ENCODE measurements at places on chromosomes 5 and 9.

- DNase-seq, result peak; percentile 95
These were observed 5.0 kb downstream of the NUDT2 start for GRCh38 chr9:34334337-34334824.

- no peak for DNase-seq
These were observed 80.8 kb downstream of the RORB start for GRCh38 chr9:74577956-74578355.

GRCh38 chr9:16303506-16303905 lies 567.0 kb downstream of the BNC2 start:
- peak; percentile 2 for DNase-seq

DNA sequence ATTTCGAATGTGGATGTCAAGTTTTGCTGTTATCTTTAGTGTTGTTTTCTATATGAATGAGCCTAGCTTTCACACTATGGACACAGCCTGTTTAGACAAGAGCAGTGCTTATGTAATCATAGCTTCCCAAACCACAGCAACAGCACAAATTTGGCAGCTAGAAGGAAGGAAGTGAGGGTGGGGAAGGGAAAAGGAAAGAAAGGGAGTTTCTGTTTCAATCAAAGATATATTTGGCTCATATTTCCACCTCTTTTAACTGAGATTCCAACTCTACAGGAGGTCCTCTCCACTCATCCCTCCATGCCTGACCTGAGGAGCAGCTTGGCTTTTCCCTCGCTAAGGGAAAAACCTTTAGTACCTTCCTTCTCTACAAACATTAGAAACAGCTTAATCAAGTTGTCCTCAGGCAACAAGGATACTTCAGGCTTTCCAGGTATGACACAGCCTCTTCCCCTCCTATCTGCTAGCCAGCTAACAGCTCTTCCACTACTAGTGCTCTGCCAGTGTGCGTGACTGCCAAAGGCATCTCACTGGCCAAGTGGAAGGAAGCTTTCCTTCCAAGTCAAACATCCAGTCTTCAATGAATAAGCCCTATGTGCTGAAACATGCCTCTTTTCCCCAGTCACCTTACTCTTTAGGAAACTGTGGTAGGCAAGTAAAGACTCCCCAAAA lies 268.6 kb upstream of the PTGER4 start:
- DNase-seq, result peak; percentile 73

GRCh38 chr5:159050316-159051143 lies 49.2 kb downstream of the EBF1 start:
- no peak for DNase-seq

DNA sequence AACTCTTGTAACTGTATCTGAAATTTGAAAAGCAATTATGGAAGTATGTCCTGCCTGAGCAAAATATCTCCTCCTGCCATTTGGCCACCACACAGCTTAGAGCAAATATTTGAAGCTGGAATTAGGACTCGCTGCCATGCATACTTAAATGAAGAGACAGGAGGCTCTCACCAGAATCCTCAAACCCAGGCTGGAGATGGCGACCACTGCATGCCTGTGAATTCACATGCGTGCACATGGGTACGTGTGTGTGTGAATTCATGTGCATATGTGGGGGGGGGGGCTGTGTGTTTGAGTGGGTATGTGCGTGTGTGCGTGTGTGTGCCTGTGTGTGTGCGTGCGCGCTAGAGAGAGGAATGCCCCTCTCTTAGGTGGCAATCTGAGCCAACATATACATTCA lies 84.1 kb upstream of the IRX1 start:
- no peak for DNase-seq

DNA sequence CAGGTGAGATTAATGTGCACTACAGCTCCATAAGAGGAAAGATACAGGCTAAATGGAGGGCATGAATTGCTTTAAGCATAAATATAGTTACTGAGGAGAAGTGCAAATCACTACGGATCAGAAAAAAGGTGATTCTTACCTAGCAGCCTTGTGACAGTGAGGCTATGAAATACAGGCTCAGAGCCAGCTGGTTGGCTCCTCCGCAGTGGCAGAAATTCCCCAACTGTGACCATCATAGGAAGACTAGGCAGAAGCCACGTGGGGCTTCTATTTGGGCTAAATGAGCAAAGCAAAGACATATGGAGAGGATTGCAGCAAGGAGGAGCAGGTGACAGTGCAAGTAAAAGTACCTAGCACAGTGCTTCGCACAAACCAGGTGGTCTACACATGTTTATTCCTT lies 40.5 kb downstream of the CDO1 start:
- no peak for DNase-seq

- DNase-seq, result no peak
These were observed 609.6 kb downstream of the TAF11L14 start for GRCh38 chr5:18243846-18244245.

GRCh38 chr9:23764219-23764618 lies 61.8 kb downstream of the ELAVL2 start:
- no peak for DNase-seq

GRCh38 chr9:124126648-124127646 lies 115.4 kb downstream of the LHX2 start:
- DNase-seq, result peak; percentile 32

DNA sequence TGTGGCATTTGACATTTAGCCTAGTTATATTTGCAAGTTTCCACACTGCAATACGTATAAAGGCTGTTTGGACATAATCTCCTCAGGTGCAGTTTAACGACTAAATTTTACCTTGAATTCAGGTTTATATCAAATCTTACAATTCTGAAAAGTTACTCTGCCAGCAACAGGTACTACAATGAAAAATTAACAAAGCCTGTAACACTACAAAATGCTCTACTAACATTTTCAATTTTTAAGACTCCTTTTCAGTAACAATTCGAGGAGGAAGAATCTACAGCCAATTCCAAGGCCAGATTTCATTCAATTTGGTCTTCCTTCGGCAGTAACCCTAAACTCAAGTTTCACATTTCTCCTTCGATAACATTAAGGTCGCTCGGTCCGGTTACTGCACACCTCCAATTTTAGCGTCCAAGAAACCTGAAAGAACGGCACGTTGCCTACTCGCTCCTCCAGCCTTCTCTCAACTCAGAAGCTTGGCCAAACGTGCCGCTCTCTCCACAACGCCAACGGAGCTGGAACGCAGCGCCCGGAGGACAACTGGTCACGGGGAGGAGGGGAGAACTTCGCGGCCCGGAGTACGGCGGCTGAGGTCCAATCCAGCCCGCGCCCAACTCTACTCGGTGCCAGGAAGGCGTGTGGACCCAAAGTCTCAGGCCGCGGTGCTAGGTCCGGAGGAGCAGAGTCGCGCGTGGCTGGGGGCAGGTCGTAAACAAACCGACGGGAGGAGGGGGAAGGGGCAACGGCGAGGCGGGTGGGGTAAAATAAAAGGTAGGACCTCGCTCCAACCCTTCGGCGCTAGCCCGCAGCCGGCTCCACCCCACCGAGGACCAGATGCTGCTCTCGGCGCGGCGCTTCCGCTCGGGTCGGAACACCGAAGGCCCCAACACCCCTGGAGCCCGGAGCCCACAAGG lies 681 bp downstream of the FNIP1 start:
- no peak for DNase-seq

- DNase-seq, result no peak
These were observed 226.6 kb upstream of the TBCA start for GRCh38 chr5:78002690-78003089.

- DNase-seq, result peak; percentile 61
These were observed at the start of gene JADE2 for GRCh38 chr5:134524826-134525682. Gene JADE2, plus strand, starts transcription at chr5:134525670. Its CDS starts 10,188 bp downstream, at chr5:134535858.

DNA sequence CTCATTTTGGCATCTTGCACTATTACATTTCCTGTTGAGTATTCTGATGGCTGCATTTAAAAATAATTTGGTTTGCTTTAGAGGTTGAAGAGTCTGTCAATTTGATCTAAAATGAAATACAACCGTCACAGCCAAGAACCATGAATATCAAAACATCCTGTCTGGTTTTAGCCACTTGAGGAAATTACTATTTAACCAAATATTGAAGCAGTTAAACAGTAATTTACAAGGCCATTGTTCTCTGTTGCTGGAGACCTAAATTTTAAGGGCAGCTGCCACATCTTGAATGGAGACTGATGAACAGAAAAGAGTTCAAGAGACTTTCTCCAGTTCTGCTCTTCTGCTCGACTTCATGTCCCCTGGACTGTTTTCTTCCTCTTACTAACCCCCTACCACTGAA lies 549.4 kb downstream of the LRRC70 start:
- no peak for DNase-seq

- DNase-seq, result no peak
These were observed 160.2 kb downstream of the SH3GL2 start for GRCh38 chr9:17739022-17739421.

- no peak for DNase-seq
These were observed 6.2 kb upstream of the ORM1 start for GRCh38 chr9:114316605-114317230.

- DNase-seq, result no peak
These were observed 17.6 kb upstream of the CSF1R start for GRCh38 chr5:150103678-150104549.

- no peak for DNase-seq
These were observed 35.4 kb downstream of the UBE2R2 start for GRCh38 chr9:33852216-33852826.

GRCh38 chr5:129906177-129906887 lies 2.1 kb downstream of the CHSY3 start:
- peak; percentile 61 for DNase-seq

DNA sequence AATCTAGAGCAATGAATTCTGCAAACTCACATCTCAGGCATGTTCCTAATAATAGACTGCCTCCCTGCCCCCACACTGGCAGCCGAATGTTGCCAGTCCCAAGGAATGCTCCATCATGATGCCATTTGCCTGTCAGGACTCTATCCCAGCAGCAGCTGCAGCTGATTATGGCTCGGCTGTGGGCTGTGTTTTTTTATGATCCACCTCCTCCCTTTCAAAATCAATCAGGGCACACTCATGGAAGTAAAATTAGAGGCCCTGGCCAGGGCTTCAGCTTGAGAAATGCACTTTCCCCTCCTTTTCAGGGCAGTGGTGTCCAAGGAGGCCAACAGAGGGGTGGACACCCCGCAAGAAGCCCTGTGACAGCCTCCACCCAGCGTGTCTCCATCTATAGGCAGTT lies 176.7 kb upstream of the S1PR3 start:
- no peak for DNase-seq

DNA sequence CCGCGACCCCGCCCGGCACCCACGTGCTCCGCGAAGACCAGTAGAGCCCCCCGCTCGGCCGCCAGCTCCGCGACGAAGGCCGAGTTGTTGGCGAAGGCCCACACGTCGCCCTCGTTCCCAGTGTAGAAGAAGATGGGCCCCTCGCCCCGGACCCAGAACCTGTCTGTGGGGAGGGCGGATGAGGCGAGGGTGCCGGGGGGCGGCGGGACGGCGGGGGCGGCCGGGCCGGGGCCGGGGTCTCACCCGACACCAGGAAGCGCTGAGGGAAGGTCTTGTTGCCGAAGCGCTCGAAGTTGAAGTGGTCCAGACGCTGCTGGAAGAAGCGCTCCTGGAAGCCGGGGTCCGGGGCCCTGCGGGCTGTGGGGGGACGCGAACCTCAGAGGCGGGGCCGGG lies 317 bp downstream of the DPP7 start:
- DNase-seq, result no peak

GRCh38 chr5:151570512-151571269 lies 20.4 kb downstream of the FAT2 start:
- DNase-seq, result no peak

DNA sequence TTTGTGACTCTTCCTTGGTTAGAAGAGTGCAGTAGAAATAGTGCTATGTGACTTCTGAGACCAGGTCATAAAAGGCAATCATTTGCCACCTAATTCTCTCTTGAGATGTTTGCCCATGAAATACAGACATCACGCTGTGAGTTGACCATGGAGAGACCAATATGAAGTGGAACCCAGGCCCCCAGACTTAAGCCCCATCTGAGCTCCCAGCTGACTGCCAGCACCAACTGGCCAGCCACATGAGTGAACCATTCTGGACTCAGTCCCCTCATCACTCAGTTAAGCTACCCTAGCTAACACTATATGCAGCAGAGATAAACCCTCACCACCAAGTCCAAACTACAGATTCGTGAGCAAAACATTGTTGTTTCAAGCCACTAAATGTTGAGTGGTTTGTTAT lies 60.7 kb upstream of the NIPBL start:
- DNase-seq, result no peak

- no peak for DNase-seq
These were observed 107.0 kb downstream of the TRIO start for GRCh38 chr5:14250084-14250695.

- DNase-seq, result no peak
These were observed 81.5 kb downstream of the DAB2IP start for GRCh38 chr9:121732886-121733285.

GRCh38 chr5:150469718-150470469 lies 20.4 kb upstream of the RPS14 start:
- peak; percentile 83 for DNase-seq

GRCh38 chr5:31637851-31638250 lies 1.1 kb upstream of the PDZD2 start:
- DNase-seq, result no peak
